Stimulated activated CD8-positive, alpha-beta memory T cell treated with anti-CD3 and anti-CD28 coated beads, Interleukin-15, amount 100 ng/mL, for 48 hours (primary cell): ENCODE measurements at places on chromosomes 13 and 19.

DNA sequence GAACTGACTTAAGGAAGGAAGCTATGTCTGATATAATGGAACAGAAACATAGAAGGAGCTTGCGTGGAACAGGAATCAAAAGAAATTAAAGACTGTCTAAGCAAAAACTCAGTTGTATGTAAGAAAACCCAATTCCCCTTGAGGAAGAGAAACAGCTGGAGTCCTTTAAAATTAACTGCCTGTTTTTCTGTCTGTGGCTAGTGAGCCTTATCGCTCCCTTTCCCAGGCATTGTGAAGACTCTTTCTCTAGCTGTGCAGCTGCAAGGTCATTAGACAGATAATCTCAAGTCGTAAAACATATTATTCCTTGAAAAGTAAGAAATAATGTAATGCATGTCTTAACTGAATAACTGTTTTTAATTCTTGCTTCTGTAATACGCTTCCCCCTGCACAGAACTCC lies 39.7 kb upstream of the IGSF23 start:
- DNase-seq = no peak

- no peak for DNase-seq
These were observed 61.2 kb downstream of the RFC3 start for GRCh38 chr13:33879118-33879517.

DNA sequence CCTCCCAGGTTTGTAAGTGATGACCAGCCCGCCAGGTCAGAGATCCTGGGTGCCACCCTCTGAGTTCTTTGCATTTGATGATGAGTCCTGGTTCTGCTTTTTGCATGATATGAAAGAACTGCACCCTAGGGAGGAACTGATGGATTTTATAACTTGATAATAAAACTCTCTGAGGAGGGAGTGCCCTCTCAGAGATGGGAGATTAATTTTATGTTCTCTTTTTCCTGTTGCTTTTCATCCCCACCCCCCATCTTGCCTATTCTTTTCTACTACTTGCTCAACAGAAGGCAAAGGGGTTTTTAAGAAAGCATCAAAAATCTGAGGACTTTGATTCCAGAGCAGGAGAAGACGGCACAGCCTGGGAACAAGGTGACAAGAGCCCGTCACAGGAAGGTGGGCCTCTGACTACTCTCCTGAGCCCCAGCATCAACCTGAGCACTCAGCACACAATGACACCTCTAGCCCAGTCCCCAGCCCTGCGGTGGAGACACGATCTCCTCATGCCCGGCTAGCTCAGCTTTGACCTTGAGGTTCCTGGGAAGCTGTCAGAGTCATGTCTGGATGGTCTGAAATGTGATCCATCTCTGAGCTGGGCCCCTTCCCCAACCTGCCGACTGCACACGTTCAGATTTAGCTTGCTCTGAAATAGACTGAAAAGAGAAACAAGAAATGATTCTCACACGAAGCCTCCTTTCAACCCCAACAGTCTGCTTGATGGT lies 69.1 kb downstream of the SIAH3 start:
- DNase-seq = no peak

DNA sequence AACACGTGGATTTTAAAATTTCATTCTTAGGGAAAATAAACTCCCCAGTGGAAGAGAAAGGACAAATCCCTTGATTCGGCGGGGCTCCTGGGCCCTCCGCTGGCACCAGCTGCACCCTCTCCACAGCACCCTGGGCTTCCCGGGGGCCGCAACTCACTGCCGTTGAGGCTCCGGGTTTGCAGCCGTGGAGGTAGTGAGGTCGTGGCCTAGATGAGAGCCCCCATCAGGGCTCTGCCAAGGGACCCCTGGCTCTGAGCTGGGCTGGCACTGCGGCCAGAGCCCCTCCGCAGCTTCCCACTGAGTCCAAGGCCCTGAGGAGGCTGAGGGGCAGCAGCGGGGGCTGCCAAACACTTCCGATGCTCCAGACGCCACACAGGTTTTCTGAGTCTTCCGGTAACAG lies 133.7 kb upstream of the MCF2L start:
- DNase-seq = no peak

DNA sequence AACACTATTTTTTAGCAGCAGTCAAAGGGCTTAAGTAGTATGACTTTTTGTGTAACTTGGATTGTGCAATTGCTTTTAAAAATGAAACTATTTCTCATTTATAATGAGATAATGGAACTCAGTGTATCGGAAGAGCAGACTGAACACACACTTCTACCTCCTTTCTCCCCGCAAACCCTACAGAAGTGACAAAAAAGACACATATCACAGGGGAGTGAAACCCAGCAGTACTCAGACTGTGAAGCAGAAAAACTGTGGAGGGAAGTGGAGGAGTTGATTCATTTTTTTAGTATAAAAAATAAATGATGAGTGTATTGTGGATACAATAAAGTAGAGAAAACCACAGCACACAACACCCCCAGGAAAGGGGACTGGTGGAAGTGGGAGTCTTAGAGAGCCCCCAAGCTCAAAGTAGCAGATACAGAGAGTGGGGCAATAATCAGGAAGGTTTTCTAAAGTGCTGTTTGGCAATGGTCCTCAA lies 9.7 kb downstream of the LPAR6 start:
- DNase-seq = no peak

GRCh38 chr19:17088552-17088951 lies 13.0 kb downstream of the MYO9B start:
- DNase-seq = no peak

GRCh38 chr19:13588957-13589833 lies 82.9 kb upstream of the CACNA1A start:
- peak; percentile 72 for DNase-seq

- DNase-seq = no peak
These were observed 35.8 kb downstream of the ZIC5 start for GRCh38 chr13:99935772-99936171.

GRCh38 chr19:18731562-18732008 lies 48.1 kb downstream of the CRTC1 start:
- DNase-seq = no peak

- no peak for DNase-seq
These were observed 14.6 kb upstream of the KCNN1 start for GRCh38 chr19:17951990-17952976.

DNA sequence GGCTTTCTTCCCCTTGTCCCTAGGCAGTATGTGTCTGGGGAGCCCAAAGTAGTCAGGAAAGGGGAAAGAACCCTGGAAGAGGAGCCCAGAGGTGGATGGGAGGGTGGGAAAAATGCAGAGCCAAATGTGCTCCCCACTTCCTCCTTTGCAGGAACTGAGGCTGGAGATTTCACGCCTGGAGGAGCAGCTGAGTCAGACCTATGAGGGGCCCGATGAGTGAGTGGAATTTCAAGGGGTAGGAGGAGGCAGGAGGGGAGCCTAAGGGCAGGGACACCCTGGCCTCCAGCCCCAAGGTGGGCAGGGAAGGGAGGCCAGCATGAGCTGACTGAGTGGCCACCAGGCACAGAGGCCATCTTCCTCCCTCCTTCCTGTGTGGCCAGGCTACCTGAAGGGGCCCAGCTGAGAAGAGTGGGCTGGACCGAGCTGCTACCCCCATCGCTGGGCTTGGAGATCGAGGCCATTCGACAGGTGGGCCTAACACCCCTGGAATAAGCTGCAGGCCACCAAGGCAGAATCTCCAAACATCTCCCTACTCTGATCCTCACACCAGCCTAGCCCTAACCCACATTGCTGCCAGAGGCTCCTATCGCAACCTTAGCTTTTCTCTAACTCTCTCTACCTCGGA lies 14.3 kb downstream of the PTH2 start:
- no peak for DNase-seq

DNA sequence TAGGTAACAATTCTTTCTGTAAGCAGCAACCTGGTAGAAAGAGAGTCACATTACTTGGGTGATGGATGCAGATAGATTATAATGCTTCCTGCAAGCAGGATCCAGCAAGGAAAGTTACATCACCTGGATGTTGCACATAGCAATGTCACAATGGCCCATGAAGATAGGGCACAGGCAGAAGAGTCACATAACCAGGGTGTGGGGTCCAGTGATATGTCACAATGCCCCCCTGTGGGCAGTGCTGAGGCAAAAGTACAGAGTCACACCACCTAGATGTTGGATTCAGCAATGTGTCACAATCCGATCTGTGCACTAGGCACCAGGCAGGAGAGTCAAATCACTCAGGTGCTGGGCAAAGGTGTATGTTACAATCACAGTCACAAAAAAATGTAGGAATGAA lies 4.0 kb upstream of the ZNF43 start:
- DNase-seq = no peak

GRCh38 chr19:4987692-4988370 lies 18.9 kb downstream of the KDM4B start:
- DNase-seq = no peak

DNA sequence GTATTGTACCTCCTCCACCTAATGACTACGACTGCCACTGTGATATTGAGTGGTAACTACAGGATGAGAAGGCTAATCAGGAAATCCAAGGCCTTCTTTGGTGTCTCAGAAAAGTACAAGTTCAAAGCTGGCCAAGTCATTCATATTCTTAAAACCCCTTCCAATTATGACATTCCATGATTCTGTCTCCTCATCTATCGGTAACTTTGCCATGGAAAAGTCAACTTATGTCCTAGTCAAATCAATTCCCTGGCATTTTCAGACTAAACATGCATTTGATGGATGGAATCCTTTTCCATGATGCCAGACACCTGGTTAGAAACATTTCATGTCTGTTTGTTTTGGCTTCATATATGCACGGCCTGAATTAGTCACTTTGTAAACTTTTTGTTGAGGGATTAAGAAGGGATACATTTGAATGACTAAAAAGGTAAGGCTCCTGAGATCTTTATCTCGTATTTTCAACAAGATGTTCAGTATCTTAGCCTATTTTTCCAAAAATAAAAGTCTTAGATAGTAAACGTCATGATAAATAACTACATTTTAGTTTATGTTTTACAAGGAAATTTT lies 186.5 kb downstream of the NHLRC3 start:
- no peak for DNase-seq

- DNase-seq = no peak
These were observed 244.6 kb upstream of the SGCG start for GRCh38 chr13:22936228-22936627.

DNA sequence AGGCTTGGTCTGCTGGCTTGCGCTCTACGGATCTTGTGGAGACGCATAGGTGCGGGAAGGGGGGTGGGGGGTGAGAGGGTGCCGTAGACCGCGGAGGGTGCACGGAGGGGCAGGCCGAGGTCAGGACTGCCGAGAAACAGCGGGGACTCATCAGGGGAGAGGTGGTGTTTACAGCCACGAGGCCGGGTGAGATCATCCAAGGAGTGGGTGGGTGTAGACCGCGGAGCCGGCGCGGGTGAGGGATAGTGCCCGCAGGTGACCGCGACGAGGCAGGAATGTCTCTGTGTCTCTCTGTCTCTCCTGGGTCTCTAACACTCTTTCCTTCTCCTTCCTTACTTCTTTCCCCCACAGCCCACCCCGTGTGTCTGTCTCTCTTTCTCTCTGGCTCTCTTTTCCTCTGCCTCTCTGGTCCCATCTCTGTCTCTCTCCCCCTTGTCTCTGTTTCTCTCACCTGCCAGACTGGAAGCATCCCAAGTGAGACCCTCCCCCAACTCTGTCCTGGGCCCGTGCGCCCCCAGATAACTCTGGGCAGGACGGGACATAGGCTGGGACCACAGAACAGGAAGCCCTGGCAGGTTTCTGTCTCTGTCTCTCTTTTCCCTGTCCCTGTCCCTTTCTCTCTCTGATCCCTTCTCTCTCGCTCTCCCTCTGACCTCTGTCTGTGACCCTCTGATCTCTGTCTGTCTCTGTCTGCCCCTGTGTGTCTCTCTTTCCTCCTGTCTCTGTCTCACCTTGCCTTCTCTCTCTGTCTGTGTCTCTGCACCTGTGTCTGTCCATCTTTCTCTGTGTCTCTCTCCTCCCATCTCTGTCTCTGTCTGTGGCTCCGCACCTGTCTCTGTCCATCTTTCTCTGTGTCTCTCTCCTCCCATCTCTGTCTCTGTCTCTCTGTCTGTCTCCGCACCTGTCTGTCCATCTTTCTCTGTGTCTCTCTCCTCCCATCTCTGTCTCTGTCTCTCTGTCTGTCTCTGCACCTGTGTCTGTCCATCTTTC lies 1.8 kb upstream of the KLK4 start:
- DNase-seq = peak; percentile 20

GRCh38 chr19:50547385-50548190 lies 20.6 kb downstream of the LRRC4B start:
- no peak for DNase-seq

- peak; percentile 50 for DNase-seq
These were observed 35.0 kb upstream of the VWA8 start for GRCh38 chr13:41995946-41996345.

GRCh38 chr13:29111446-29111845 lies 291.3 kb downstream of the MTUS2 start:
- DNase-seq = no peak

GRCh38 chr13:111519490-111520170 lies 199.2 kb downstream of the TEX29 start:
- DNase-seq = no peak

DNA sequence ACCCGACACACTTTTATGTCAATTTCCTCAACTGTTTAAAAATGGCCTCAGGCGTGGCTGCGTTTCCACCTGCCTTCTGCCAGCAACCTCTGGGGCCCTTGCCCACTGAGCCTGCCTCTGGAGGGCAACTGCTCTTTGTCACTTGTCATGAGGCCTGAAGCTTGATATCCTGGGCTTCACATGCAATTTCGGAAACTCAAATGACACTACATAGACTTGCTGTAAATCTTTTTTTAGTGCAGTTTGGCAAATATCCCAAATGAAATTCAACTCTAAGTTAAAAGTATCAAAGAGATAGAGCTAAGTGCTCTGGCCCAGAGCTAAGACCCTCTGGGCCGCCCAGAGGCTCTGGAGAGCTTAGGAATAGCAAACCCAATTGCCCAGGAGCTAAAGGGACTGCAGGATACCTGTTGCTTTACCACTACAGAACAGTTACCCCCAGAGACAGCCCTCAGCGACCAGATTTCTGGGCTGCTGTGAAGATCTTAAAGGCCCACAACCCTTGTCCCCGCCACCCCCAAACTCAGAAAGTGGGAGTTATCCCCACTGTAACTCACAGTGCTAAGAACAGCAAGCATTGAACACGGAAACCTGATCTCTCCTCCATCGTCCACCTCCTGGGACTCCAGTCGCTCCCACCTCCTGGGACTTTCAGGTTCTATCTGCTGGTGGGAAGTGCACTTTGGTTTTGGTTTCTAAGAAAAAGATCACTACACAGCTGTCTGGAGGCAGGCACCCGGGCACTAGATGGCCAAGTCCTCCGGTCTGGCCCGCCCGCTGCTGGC lies 19.4 kb downstream of the GJA3 start:
- DNase-seq = no peak

- no peak for DNase-seq
These were observed 15.9 kb upstream of the S1PR4 start for GRCh38 chr19:3162418-3163229.

DNA sequence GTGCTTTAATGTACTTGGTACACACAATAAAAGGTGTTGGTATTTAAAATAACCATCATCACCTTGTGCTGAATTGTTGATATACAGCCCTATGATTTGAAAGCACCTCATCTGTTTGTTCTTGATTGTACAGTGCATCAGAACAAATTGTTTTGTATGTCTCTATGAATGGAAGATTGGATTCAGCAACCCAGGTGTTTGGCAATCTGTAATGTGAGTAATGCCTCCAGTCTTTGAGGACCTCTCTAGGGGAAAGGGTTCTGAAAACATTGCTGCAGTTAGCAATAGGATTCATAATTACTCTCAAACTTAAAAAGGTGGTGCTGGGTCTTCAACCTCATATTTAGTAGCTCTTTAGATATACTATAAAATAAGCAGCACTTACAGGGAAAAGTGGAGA lies 341.8 kb downstream of the OXGR1 start:
- no peak for DNase-seq

GRCh38 chr19:38182536-38183210 lies 41.3 kb downstream of the DPF1 start:
- DNase-seq = no peak
